ENCODE measurements at places on chromosomes 7 and 10.

- DNase-seq: no peak
Measured at GRCh38 chr7:152709287-152710152, 33.6 kb upstream of the XRCC2 start.

DNA sequence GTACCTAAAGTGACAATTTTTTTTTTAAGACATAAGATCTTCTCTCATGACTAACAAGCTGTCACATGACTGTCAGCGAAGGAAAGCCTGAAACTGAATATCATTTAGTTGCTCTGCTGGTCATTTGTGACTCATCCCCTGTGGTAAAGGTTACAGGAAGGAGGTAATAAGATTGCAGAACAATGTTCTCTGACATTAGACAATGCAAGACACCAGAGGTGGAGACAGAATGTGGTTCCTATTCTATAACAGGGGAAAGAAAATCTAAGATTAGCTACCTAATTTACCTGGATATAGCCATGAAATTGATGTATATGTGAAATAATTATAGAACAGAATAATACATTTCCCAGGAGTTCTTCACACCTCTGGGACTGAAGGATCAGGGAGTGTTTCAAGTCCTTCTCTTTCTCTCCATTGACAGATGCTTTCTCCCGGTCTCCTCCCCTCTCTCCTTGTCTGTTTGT, 47.7 kb downstream of the LRGUK start:
- peak; percentile 57 for DNase-seq

DNA sequence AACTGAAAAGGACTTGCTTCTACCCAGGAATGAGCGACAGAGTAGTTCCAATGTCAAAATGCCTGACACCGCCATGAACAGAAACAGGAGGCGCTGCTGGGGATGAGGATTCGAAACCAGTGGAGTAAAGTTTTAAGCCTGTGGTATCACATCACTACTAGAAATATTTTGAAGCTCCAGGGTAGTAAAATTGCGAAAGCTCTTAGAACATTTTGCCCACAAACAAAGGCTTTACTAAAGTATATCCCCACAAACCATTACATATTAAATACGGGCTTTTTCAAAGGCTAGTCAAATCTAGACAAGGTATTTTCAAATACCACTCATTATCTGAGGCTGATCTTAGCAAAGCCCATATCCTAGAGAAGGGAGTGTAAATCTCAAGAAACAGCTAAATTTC, 2.4 kb downstream of the PRDX3 start:
- no peak for DNase-seq

- DNase-seq: no peak
Measured at GRCh38 chr7:27608776-27609495, 53.7 kb downstream of the HIBADH start.

GRCh38 chr7:107168233-107169119, at the start of gene HBP1:
Gene HBP1 (plus strand): TSS chr7:107169003. CDS start chr7:107179894, 10,891 bp downstream.
- DNase-seq: peak; percentile 100

Data from GM04503 (cell line).